ENCODE measurements at places on chromosomes 1 and 21.

DNA sequence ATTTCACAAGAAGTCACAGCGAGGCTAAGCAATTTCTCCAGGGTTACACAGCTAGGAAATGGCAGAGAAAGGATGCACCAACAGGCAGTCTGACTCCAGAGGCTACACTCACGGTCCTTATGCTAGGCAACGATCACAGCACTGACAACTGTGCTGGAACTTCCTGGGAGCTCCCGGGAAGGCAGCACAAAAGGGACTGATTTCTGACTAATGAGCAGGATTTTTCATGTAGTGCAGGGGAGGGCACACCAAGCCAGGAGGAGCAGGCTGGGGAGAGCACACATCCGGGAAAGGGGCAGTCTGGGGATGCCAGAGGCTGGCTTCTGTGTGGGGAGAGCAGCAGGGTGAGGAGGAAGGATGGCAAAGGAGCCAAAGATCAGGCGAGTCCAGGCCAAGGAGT lies 486.7 kb downstream of the OMA1 start:
- DNase-seq, result no peak

- no peak for DNase-seq
Measured at GRCh38 chr21:16285605-16286126, 555.9 kb downstream of the USP25 start.

DNA sequence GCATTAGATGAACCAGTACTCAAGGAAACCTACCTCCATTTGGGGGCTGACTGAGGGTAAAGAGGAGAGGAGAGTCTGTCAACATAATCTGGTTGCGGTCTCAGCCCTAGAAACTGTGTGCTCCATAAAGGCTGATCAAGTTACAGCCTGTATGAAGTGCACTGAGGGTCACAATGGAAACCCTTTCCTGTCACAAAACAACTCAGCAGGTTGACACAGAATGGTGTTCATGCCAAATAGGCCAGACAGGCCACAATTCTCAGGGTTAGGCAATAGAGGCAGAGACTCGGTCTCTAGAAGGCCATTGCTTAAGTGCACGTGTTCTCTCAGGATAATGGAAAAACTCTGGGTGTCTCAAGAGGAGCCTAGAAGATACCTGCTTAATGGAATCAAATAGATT lies 4.1 kb upstream of the ANKRD35 start:
- no peak for DNase-seq

- DNase-seq, result no peak
Measured at GRCh38 chr1:19045898-19046880, 89.7 kb upstream of the IFFO2 start.

GRCh38 chr1:15740924-15741850 lies 1.1 kb upstream of the TMEM82 start:
- peak; percentile 11 for DNase-seq

GRCh38 chr1:236938760-236939159 lies 65.5 kb downstream of the MT1HL1 start:
- no peak for DNase-seq

DNA sequence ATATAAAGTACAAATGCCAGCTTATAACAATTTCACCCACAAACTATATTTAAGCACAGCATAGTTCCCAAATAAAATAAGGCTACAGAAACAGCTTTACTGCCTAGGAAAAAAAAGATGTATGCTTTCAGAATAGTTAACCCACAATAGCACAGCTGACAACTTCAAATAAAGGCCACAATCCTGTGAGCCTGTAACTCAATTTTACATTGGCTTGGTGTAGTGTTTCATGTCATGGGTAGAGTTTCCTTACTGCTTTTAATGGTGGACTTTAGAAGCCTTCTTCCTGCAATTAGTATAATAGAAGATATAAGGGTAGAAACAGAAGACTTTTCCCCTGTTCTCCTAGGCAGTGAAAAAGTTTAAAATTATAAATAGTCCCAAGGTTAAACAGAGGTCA lies 44.3 kb upstream of the ZC3H11B start:
- DNase-seq, result no peak

- no peak for DNase-seq
Measured at GRCh38 chr1:23434260-23434775, 9.8 kb upstream of the TCEA3 start.

GRCh38 chr21:45138199-45139002 lies 64.0 kb downstream of the ADARB1 start:
- peak; percentile 41 for DNase-seq

DNA sequence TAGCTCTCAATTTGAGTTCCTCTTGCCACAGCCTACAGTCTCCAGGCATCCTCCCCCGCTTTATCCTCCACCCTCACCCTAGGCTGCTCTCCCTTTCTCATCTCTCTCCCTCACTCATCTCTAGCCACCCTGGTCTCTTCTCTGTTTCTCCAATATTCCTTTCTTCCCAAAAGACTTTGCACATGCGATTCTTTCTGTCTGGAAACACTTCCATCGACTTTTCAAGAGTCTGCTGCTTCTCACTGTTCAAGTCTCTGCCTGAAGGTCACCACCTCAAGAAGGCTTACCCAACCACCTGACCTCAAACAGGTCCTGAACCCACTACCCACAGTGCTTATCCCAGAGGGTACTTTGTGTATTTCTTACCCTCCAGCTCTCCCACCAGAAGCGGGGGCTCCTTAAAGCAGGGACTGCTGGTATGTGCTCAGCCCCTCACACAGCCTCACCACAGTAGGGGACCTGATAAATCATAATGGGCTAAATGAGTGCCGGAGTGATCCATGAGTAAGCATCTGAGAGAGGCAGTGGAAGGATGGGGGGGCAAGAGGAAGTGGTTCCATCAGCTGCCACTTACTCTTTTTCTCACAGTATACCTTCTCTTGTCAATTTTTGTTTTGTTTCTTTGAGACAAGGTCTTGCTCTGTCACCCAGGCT lies 14.3 kb upstream of the KRTAP19-8 start:
- DNase-seq, result no peak

- DNase-seq, result no peak
Measured at GRCh38 chr1:229874609-229875008, 192.4 kb upstream of the GALNT2 start.

GRCh38 chr1:164801246-164801731 lies 242.3 kb downstream of the PBX1 start:
- DNase-seq, result no peak

DNA sequence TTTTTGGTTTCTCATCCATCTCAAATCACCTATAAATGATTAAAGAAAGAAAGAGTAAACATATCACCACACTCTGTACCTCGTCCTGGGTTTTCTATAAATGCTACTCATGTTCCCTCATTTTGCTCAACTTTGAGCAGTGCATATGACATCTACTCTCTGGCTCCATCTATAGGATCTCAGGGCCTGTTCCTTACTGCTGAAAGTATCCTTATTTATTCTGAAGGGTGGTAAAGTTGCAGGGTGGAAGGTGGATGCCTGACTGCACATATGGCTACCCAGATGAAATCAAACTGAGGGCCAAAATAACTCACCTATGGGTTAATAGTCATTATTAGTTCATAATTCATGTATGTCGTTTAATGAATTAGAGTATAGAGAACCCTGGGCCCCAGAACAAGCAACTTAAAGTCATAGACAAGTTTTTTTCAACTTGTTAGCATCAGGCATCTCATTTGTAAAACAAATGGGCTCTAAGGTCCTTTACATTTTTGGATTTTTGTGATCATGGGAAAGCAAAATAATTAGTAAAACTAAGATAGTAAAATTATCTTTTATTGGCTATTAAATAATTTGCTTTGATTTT lies 46.5 kb downstream of the NCF2 start:
- DNase-seq, result no peak

- DNase-seq, result no peak
Measured at GRCh38 chr1:56625819-56626440, 19.2 kb upstream of the PRKAA2 start.

DNA sequence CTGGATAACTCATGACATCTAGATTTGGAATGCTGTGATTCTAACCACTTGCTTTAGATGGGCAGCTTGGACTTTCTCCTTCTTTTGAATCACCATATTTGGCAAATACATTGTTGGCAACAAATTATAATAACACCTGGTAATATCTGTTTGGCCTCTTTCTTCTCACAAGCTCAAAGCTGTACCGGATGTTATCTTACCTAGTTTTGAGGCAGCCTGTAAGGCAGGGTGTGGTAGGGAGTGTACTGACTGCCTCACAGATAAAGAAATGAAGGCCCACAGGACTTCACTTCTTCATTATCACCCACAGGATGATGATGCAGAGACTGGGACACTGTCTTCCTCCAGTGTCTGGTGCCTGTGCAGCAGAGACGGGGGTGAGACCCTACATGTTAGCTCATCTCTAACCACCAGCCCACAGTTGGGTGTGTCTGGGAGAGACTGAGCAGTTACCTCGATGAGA lies 28.5 kb downstream of the TUFT1 start:
- DNase-seq, result no peak

- DNase-seq, result no peak
Measured at GRCh38 chr1:154483941-154484803, 17.8 kb upstream of the TDRD10 start.

DNA sequence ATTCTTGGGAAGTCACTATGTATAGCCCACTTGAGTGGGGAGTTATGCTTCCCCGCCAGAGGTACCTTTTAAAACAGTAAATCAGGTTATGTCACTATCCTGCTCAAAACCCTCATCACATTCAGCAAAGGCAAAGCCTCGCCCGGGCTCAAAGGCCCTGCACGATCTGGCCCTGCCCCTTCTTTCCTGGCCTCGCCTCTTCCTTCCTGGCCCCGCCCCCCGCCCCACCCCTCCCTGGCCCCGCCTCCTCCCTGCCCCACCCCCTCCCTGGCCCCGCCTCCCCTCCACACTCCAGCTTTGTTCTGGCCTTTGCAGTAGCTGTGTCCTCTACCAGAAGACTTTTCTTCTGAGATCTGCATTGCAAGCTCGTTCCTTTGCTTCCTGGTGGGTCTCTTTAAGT lies 6.6 kb downstream of the LDLRAD2 start:
- no peak for DNase-seq

DNA sequence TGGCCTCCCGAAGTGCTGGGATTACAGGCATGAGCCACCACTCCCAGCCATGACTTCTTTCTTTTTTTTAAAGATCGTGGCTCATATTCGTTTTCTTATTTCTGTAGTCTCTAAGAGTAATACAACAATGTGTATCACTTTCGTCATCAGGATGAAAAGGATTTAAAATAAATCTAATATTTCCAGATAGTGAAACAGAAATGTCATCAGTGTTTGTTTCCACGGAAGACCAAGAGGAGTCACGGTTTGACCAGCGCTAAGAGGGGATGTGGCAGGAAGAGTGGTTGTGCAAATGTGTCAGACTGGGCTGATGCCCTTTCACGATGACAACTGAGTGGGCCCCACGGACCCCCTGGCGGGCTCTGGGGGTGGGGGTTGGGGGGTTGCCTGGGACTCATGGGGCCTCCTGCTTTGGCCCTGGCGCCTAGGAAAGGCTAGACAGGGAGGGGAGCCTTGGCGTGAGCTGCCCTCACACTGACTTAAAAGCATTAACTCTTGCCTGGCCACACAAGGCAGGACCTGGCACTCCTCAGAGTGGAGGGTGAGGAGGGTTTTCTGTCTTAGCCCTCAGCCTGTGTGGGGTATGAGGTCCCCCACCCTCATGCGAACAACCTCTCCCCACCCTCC lies 8.4 kb downstream of the SOX13 start:
- no peak for DNase-seq

DNA sequence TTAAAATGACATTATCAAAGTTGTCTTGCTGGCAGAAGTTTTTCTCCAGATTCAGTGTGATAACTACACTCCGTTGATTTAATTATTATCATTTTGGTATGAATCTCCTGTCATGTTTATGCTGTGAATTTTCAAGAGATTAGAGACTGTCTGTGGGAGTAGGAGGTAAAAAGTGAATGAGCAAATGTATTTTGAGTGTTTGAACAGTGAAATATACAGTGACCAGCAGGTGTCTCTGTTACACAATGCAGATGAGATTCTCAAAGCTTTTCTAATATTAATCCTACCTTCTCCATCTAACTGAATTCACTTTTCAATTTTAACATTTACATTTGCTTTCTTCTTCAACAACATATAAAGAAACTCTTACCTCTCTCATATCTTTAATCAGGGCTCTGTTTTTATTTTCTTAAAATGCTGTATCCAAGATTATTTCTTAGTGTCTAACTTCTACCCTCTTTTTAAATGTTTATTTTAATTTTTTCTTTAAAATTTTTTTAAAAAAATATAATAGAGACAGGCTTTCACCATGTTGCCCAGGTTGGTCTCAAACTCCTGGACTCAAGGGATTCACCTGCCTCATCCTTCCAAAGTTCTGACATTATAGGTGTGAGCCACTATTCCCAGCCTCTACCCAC lies 20.9 kb upstream of the HSPA13 start:
- DNase-seq, result no peak

DNA sequence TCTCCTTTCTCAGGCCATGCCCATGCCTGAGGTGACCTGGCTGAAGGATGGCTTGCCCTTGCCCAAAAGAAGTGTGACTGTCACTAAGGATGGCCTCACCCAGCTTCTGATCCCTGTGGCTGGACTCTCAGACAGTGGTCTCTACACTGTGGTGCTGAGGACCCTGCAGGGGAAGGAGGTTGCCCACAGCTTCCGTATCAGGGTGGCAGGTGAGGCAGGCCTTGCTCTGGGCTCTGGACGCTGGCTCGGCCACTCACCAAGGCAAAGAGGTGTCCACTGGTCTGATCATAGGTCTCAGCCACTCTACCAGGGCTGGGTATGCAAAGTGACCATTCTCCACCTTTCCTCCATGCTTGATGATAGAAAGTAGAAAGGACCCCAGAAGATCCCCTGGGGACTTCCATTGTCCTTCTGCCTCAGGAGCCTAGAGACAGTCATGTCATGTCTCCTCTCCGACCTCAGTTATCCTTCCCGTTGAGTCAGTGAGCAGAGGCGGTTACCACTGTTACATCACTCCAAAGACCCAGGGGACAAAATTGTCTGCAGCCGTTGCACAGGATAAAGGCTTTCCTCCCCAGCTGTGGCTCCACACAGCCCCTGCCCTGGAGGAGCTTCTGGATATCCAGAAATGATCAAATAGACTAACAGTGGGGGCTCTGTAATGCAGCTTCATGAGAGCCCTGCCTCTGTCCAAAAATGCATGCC lies 34.2 kb downstream of the IGFN1 start:
- DNase-seq, result no peak
